ENCODE measurements at places on chromosomes 12 and 14.

DNA sequence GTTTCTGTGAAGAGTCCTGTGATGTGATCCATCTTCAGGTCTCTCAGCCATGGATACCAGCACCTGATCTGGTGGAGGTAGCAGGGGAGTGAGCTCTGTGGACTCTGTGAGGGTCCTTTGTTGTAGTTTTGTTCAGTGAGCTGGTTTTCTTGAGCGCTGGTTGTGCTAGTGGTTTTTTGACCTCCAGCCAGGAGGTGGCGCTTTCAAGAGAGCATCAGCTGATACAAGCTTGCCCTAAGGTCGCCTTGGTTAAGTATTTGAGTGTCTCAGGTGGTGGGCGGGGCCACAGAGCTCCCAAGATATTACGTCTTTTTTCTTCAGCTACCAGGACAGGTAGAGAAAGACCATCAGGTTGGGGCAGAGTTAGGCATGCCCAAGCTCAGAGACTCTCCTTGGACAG lies 139.7 kb downstream of the TTLL5 start:
- DNase-seq = no peak

DNA sequence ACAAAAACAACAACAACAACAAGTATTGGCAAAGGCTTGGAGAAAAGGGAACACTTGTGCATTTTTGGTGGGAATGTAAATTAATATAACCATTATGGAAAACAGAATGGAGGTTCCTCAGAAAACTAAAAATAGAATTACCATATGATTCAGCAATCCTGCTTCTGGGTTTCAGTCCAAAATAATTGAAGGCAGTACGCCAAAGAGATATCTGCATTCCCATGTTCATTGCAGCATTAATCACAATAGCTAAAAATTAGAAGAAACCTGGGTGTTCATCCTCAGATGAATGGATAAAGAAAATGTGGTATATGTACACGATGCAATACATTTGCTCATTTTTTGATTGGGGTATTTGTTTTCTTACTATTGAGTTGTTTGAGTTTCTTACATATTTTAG lies 813.0 kb downstream of the NRXN3 start:
- DNase-seq = no peak

- no peak for DNase-seq
Observed at GRCh38 chr14:95386536-95387095, 66.9 kb upstream of the CLMN start.

DNA sequence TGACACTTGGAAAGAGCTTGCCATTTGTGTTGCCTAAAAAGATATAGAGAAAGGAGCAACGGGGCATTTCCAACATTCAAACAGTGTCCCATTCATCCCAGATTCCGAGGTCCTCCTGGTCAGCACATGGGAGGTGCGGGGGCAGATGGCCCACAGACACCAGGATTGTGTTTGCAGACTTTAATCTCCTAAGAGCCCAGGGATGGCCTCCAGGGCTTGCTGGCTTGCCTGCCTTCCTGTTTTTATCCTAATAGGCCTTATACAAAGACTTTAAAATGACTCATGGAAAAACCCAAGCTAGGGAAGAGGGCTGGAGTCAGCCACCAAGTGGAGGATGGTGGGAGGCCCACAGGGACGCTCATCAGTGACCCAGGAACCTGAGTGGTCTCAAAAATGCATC lies 21.5 kb upstream of the FAM181A start:
- no peak for DNase-seq

DNA sequence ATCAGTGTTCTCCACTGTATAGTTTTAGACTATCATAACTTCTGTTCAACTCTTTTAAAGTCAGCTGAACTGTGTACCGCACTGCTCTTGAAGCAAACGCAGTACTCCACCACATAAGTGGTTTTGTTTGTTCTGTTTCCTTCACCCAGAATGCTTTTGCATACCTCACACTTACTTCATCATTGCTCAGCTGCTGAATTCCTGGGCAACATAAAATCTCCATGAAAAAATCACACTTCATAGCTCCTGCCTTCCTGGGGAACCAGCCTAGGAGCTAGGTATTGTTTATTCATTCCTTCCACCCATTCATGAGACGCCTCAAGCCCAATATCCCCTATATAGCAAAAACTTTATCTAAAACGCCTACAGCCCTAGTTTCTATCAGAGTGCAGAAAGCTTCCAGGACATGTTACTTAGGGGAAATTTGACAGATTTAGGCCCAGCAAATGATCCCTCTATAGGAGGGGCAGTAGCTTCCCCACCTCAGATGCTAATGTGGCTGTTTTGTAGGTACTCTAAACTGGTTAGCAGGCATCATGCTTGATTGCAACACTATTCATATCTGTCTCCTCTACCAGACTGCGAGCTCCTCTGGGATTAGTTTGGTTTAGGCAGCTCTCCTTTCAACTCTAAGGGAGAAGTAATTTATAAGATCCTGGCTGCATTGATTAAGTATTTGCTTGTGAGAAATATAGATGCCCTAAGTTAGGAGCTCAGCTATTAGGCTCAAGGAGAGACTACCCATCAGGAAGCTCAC lies 44.5 kb downstream of the LRRC9 start:
- DNase-seq = no peak

DNA sequence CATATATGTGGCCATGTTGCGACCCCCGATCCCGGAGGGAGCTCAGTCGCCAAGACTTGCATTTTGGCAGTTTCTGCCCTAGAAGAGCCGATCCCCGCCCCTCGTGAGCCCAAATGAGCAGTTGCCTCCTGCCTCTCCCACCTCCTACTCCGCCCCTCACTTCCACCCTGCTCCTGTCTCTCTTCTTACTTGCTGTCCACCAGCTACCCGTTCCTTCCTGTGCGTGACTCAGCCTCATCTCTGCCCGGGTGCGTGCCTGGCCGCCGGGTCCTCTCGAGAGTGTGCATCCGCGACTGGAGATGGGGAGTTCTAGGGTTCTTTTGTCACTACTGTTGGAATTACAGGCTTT lies 585 bp downstream of the GPATCH2L start:
- DNase-seq = no peak

DNA sequence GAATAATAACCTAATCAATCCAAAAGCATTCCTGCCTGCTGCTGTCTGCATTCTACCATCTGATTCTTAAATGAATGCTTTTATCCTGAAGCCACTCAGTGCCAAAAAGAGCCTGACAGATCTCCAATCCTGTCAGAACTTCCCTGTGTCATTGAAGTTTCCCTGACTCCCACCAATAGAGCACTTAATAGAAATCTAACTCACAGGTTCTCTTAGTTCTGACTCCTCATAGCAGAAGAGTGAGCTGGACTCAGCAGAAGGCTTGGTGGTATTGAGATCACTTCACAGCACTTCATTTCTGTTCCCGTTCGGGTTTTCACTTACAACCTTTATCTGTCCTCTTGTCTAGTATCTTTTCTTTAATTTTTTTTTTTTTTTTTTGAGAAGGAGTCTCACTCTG lies 102.6 kb downstream of the OTOGL start:
- DNase-seq = no peak

DNA sequence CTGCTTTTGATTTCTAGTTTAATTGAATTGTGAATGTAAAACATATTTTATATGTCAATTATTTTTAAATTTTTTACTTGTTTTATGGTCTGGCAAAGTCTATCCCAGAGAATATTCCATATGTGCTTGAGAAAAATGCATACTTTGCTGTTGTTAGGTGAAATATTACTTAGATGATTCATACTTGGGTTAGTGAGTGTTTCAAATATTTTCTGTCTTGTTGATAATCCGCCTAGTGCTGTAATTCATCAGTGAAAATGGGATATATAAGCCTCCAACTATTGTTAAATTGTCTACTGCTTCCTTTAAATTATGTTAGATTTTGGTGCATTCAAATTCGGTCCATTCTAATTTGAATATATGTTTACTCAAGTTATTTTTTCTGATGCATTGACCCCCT lies 395.5 kb downstream of the LRFN5 start:
- DNase-seq = no peak

- DNase-seq = no peak
Observed at GRCh38 chr12:117524806-117525205, 163.4 kb upstream of the NOS1 start.

DNA sequence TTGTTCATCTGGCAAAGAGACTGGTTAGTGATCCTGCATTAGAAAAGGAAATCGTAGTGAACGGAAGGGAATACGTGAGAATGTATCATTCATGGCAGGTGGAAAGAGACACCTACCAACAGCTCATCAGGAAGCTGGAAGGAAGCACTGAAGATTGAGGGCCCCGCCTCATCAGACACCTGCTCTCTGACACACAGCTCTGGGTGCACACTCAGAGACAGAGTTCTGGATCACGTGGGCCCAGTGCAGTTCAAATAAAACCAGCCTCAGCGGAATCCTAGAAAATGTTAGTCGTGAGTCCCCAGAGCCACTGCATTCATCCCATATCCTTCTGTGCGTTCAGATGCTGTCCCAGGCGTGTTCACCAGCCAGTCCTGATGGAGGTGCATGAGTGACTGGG lies 129.7 kb downstream of the GLT1D1 start:
- no peak for DNase-seq

- DNase-seq = no peak
Observed at GRCh38 chr14:90678420-90678819, 137.8 kb downstream of the TTC7B start.

DNA sequence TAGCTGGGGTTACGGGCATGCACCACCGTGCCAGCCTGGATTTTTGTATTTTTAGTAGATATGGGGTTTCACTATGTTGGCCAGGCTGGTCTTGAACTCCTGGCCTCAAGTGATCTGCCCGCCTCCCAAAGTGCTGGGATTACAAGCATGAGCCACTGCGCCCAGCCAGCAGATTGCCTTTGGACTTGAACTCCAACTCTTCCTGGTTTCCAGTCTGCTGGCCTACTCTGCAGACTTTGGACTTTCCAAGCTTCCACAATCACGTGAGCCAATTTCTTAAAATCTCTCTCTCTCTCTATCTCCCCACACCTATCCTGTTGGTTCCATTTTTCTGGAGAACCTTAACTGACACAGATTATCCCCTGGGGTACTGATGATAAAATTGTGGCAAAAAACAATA lies 55.0 kb downstream of the EMP1 start:
- DNase-seq = no peak

GRCh38 chr14:56659964-56660551 lies 80.5 kb downstream of the TMEM260 start:
- no peak for DNase-seq

DNA sequence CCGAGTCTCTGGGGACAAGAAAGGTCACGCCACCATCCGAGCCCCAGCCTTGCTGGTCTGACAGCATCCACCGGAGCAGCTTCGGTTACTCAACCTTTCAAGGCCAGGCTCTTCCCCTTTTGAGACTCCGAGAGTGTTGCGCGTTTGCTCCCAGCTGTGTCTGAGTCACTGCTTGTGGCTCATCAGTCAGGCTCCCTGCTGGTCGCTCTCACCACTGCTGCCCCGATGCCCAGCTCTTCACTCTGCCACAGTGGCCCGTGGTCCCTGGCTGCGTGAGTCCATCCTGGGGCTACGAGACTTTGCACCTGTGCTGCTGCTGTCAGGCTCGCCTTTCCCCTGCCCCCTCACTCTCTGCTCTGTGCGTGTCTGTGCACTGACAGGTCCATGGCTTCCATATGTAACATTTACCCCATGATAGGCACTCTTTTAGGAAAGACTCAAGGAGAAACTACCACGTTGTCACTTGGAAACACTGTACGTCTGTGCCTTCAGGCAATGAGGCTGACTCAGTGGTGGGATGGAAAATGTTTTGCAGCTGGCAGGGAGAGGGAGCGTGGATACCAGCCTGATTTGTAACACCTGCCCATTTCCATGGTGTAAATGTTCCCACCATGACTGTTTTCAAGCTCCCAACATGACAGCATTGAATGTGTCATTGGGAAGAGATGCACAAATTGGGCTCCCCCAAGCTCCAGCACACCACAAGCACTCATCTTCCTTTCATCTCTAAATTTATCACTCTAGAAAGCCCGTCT lies 350.7 kb downstream of the TMEM132D start:
- DNase-seq = no peak

DNA sequence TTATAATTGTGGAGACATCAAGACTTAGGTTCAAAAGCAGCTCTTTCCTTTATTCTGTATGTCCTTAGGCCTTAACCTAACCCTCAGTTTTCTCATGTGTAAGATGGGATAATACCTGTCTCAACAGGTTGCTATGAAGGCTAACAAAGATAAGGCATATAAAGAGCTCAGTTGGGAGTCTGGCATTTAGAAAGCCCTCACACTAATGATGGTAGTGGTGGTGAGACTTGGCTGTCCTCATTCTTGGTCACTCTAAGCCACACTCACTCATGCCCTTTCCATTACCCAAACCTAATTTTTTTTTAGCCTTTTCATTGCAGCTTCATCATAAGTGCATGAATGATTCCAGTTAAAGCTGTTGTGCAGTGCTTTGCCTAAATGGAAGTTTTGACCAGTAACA lies 137.3 kb downstream of the TGFB3 start:
- no peak for DNase-seq

- DNase-seq = no peak
Observed at GRCh38 chr12:57280211-57281062, 29.4 kb upstream of the STAC3 start.

- DNase-seq = no peak
Observed at GRCh38 chr12:108967869-108968540, 52.9 kb downstream of the SVOP start.

DNA sequence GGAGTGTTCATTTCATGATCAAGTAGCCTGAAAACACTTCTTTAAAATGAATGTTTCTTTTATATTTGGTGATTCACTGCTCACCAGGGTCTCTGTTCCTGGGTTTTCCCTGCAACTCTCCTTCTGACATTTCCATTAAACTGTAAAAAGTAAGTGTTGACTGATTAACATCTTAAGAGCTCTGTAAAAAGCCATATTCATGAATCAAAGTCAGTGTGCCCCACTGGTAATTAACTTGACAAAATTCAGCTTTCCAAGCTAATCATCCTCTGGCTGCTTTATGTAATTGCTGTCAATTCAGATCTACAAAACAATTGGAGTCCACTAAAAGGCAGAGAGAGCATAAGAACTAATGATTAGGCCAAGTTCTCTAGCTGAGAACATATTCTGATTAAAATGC lies 41.6 kb downstream of the CNTN1 start:
- DNase-seq = no peak

DNA sequence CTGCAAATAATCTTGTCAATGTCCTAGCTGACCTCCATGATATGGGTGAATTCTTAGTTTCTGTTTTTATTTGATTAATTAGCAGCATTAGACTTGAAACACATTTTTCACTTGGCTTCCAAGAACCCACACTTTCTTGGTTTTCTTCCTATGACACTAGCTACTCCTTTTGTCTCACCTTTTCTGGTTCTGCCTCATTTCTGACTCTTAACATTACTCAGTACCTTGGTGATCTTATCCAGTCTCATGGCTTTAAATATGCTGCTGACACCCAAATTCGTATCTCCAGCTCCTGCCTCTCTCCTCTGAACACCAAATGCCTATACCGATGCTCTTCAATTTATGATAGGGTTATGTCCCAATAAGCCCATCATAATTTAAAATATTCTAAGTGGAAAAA lies 32.0 kb upstream of the SSTR1 start:
- DNase-seq = no peak

Data from H1 (cell line).